ENCODE measurements at places on chromosomes 13 and 19. TPM values are rescaled to one million over a fixed set of nuclear protein-coding genes. Genes with fewer than 3 reads are reported as not detected.

Gene LILRA5
- not detected for total RNA-seq

DNA sequence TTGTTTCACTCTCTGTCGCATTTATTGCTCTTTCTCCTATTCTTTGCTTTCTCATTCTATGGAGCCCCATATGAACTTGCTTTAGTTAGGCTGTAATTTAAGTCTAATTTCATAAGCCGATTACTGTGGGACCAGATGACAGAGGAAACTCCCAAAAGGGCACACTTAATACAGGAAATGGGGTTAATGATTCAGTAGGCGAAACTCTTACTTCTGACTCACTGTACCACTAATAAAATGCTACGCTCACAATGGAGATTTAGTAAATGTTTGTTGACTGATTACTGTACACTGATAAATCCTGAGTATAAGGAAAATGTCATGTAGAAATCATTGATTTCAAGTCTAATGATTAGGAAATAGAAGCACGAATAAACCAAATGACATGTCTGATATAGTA lies 276.4 kb downstream of the KLF5 start:
- no peaks in the 10 kb centered on the region for H3K4me1 ChIP-seq
- no peaks in the 10 kb centered on the region for H3K27me3 ChIP-seq
- no peak overlapping the region for H3K27ac ChIP-seq
- no peaks in the 10 kb centered on the region for H3K36me3 ChIP-seq
- no peak overlapping the region for H3K4me3 ChIP-seq

GRCh38 chr13:107289540-107289939 lies 721.6 kb upstream of the ARGLU1 start:
- H3K27me3 ChIP-seq: no peaks in the 10 kb centered on the region
- H3K4me1 ChIP-seq: no peaks in the 10 kb centered on the region
- no peak overlapping the region for H3K4me3 ChIP-seq

DNA sequence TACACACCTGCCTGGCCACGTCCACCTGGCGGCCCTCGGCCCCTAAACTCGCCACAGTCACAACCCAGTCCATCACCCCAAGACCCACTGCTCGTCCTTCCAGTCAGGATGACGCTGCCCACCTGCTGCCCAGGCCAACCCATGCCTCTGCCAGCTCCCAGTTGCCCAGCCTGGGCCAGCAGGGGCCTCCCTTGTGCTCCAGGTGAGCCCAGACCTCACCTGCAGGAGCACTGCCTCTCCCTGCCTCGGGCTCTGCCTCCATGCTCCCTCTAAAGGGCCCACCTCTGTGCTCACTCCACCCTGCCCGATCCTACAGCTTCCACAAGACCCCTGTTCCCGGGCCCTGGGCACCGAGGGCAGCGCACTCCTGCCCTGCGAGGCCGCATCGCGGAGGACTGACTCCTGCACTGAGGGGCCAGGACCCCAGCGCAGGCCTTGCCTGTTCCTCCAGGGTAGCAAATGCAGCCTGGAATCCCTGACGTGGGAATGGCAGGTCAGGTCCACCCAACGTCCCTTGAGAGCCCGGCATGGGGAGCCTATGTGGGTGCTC lies 8.0 kb upstream of the CACTIN start:
- no peaks in the 10 kb centered on the region for H3K27me3 ChIP-seq
- H3K4me3 ChIP-seq: no peak overlapping the region
- no peak for DNase-seq
- H3K36me3 ChIP-seq: peaks cover 5% of the 10 kb centered on the region

- no peak overlapping the region for H3K4me3 ChIP-seq
- no peak overlapping the region for H3K27ac ChIP-seq
- H3K36me3 ChIP-seq: no peaks in the 10 kb centered on the region
- peaks cover 20% of the 10 kb centered on the region for H3K4me1 ChIP-seq
- no peaks in the 10 kb centered on the region for H3K27me3 ChIP-seq
Measured at GRCh38 chr13:30113551-30113950, 193.8 kb downstream of the KATNAL1 start.

- H3K27me3 ChIP-seq: no peaks in the 10 kb centered on the region
- peaks cover 59% of the 10 kb centered on the region for H3K4me1 ChIP-seq
- no peak for DNase-seq
Measured at GRCh38 chr19:44755219-44755618, 6.7 kb downstream of the BCL3 start.

- peaks cover 5% of the 10 kb centered on the region for H3K4me1 ChIP-seq
- H3K36me3 ChIP-seq: no peaks in the 10 kb centered on the region
- no peak for DNase-seq
- H3K27ac ChIP-seq: no peak overlapping the region
- H3K27me3 ChIP-seq: no peaks in the 10 kb centered on the region
Measured at GRCh38 chr19:2719920-2720776, 1.0 kb downstream of the DIRAS1 start.

- H3K4me1 ChIP-seq: peaks cover 7% of the 10 kb centered on the region
- DNase-seq: no peak
- no peak overlapping the region for H3K4me3 ChIP-seq
- no peak overlapping the region for H3K27ac ChIP-seq
- no peaks in the 10 kb centered on the region for H3K27me3 ChIP-seq
Measured at GRCh38 chr19:48928164-48929025, 5.1 kb upstream of the DHDH start.

All from CD4-positive, CD25-positive, alpha-beta regulatory T cell (primary cell).